ENCODE measurements at places on chromosomes 2 and 18.

DNA sequence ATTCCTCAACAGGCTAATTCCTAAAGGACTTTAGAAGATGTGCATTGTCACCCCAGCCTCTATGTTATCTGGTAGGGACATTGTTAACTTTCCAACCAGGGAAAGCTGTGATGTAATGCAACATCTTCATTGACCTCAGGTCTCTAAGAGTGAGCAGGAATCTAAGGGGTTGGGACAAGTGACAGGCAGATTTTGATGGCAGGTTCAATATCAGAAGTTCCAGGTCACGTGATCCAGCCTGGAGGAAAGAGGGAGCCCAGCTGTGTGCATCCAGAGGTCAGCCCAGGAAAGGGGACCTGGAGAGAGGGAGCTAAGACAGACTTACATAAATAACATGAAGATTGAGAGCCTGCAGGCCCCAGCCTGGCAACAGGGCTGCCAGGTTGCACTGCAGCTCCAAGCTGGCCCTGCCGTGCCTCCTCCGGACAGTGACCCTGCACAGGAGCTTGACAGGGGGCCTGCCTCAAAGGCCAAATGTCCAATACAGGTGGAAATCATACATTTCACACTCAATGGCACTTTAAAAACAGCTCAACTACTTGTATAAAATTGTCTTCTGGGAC, 262.2 kb upstream of the MGAT5 start:
- DNase-seq, result no peak

DNA sequence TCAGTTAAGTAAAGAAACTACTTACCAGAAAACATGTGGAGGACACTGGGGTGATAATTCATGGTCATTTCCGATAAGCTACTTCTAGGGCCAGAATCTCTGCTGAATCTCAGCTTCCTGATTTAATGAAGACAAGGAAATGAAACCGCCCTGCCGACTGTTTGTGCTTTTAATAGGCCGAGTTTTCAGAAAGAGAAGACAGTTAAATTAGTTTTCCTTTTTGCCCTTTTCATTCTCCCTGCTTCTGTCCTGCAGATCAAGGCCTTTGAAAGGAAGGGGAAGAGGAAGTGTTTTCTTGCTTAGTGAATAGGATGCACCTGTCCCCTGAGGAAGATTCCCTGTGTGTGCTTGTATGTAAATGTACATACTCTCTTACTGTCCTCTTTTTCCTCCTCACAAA, 126.6 kb downstream of the SH3RF3 start:
- no peak for DNase-seq

- no peak for DNase-seq
Measured at GRCh38 chr2:39583213-39583612, 82.5 kb upstream of the TMEM178A start.

DNA sequence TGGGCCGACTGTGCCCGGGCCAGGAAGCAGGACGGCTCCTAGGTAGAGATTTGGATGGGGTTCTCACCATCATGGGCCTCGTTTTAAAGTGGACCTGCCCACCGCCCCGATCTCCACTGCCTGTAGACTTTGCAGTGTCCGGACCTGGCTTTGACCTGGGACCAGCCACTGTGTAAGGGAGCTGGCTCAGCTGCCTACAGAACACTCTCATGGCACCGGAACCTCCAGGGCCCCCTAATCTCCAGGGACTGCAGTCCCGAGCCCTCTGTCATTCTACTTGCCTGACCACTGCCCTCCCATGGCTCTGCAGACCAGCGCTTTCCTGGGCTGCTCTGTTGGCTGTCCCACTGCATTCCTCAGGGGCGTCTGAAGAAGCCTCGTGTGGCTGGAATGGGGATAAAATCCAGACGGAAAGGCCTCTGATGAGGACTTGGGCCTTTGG, 120.8 kb downstream of the GLI2 start:
- DNase-seq, result no peak

GRCh38 chr2:34050413-34050812, 451.3 kb upstream of the FAM98A start:
- DNase-seq, result no peak

All from activated CD4-positive, alpha-beta T cell treated with anti-CD3 and anti-CD28 coated beads, Interleukin-2, amount 50 U/mL, for 48 hours (primary cell).